NCI-H1092 treated with DMSO at 0.1 percent for 48 hours (cell line): ENCODE measurements at places on chromosomes 16 and 17.

GRCh38 chr16:55328611-55329569, 4.9 kb downstream of the IRX6 start:
- no peak for DNase-seq

DNA sequence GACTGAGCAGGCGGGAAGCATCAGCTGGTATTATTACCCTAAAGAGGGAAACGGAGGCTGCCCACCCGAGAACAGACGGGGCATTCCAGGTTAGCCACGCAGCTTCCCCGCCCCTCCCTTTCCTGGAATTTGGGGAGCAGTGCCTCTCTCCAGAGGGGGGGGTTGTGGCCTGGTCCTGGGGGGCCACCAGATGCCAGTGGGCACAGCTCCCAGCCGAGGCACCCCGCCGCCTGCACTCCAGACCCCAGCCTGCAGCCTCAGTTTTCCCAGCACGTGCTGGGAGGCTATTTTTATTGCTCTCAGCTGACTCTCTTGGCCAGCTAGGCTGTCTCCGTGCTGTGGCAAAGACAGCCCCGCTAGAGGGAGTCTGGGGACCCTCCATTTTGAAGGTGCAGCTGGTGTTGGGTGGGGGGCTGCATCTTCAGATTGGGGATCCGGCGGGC, 62.7 kb upstream of the GSE1 start:
- DNase-seq, result no peak

DNA sequence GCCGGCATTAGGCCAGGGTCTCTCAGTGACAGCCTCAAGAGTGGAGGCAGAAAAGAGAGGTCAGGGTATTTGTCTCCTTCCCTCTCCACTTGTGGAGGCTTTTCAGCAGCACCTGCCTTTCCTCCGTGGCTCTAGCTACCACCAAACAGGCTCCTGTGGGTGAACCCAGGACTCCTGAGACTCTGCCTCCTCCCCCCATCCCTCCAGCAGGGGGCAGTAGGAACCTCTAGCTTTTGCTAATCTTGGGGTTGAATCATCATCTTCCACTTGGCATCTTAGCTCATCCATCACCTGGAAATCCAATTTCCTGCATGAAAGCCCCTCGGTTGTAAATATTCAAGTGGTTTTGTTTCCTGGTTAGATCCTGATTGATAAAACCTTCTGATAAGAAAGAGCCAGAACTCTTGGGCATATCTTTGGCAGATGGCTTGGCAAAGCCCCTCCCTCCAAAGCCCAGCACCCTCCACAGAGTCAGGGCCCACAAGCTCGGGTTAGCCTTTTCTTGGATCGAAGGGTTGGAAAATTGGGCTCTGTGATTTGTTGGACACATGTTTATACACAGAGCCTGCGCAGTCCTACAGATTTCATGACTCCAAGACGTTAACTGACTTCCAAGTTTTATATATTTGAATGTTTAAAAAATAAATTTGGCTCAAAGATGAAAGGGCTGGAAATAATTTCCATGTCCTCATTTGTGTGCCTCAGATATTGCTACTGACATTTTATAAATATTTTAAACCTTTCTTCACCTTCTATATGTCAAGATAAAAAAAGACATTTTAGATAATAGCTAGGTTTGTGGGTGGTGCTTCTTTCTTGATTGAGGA, 322.1 kb downstream of the MAP2K4 start:
- no peak for DNase-seq

GRCh38 chr17:39174920-39175694, 9.1 kb upstream of the ARL5C start:
- peak; percentile 44 for DNase-seq

DNA sequence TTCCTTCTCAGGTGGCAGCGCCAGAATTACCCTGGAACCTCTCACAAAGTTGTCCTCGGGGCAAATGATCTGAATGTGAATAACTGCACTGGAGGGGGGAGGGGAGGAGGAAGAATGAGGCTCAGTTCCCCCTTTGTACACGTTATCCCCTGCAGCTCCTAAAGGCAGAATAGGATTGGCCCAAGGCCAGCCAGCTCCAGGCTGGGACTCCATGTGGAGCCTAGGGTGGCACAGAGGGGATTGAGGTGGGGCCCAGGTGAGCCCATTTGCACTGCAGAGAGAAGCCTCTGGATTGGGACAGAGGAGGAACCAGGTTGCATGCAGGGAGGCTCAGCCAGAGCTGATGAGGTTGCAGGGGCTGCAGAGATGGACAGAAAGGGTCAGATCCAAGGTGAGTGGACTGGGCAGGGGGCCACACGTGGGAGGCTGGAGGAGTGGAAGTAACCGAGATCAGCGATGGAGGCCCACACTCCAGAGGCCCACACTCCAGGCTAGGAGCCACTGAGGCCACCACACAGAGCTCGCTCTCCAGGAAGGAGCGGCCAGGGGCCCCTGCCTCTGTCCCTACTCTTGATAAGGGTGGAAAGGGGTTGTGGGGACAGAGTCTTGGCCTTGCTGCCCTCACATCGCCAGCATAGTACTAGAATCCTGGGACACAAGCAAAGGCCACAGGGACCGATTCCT, 78.6 kb downstream of the RBFOX3 start:
- DNase-seq, result no peak

GRCh38 chr16:57781741-57782606, 20.3 kb downstream of the KIFC3 start:
- no peak for DNase-seq

DNA sequence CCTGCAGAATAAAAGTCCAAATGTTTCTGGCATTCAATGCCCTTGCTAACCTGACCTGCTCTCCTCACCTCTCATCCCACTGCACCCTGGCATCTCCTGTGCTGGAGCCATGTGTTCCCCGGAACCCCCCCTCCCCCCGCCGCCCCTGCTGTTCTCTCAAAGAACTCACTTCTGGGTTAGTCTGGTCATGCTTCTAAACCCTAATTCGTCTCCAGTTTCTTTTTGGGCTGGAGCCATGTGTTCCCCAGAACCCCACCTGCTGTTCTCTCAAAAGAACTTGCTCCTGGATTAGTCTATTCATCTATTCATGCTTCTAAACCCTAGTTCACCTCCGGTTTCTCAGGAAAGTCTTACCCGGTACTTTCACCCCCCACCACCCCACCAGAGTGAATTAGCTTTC, 808 bp upstream of the ALOX15 start:
- no peak for DNase-seq

DNA sequence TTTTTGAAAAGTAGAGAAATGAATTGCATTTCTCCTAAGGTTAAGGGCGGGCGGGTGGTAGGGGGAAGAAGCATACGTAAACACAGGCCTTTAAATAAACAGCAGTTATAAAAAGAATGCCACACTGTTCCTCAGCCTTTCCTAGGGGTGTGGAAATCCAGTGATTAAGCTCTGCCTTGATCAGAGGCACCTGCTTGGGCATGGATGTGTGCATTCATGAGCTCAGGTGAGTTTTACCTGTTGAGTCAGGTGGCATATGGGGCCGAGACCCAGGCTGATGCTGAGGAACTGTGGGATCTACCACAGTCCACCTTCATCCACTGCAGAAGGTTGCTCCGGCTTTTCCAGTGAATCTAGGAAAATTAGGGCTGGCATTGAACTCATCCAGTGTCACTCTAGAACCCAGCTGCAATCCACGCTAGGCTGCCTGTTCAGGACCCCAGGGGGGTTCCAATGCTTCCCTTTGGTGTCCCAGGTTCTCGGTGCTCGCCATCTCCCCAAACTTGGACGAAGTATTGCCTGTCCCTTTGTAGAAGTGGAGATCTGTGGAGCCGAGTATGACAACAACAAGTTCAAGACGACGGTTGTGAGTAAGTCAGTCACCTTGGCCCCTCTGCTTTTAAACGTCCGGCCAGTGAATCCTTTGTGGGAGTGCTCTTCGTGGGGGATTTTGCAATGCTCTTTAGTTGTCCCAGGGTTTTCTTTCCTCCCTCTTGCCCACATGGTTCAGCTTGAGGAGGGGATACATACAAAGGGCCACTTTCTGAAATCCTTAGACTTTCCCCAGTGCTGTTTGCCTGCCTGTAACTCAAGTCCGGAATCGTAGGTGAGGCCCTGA, 72.7 kb downstream of the SDR42E1 start:
- DNase-seq, result no peak

DNA sequence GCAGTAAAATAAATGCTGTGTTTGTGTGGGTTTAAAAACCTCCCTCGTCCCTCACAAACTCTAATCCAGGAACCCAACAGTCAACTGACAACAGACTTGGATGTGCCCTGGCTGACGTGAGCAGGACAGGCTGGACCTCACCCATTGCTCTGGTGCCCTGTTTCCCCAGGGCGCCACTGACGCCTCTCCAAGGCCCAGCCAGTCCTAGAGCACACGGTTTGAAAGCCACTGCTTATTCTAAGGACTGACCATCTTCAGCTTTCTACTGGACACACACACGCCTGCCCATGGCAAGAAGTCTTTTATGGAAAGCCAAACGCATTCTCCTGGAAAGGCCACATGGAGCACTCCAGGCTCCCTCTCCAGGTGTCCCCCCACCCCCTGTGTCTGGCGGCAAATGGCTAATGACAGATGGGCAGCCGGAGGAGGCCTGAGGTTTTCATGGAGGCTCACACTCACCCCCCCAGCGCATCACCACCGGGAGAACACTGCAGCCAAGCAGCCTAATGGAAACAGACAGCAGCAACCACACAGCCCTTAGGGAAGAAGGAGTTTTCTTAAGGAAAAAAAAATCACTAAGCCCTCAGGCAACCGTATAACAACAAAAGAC, 319.2 kb downstream of the SOX9 start:
- no peak for DNase-seq

- no peak for DNase-seq
These were observed 95.9 kb downstream of the RPTOR start for GRCh38 chr17:80640366-80641084.

- DNase-seq, result no peak
These were observed 46.9 kb upstream of the SIAH1 start for GRCh38 chr16:48432136-48432535.

DNA sequence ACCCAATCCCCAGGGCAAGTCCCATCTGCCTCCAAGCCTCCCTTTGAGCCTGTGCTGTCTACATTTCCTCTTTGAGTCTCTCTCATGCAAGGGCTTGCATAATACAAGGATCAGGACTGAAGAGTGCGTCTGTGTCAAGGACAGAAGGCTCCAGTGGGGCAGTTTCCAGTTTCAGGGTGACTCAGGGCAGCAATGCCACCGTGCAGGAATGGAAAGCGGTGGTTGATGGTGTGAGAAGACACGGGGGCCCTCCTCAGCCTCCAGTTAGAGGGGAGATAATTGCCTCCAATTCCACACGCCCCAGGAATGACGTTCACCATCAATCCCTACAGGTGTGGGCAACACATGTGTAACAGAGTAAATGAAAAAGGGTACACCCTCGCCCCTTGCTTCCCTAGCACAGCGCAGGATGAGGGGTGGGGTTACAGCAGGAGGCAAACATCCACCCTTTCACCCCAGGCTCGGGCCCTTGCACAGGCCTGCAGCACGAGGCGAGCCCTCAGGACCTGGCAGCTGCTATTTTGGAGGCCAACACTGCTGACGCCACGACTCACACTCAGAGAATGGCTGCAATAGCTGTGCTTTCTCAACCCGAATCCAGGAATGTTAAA, 24.8 kb upstream of the SLC25A19 start:
- no peak for DNase-seq

DNA sequence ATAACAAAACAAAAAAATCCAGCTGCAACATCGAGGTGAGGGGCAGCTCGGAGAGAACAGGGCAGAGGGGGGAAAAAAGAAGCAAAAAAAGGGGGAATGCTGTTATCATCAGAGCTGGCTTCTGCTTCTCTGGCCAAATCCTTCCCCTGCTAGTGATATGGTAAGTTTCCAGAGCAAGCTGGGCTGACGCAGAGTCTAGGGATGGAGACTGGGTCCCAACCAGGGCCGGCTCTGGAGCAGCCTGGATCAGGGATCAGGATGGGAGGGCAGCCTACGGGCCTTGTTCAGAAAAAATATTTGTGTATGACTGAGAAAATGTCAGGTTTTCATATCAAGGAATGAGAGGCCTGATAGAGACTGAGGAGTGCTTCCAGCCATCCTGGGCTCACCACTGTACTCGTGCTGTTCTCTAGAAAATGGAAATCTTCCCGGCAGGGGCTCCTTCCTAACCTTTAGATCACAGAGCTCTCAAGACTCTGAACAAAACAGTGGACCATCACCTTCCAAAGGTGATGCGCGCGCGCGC, 726 bp upstream of the C1QTNF1 start:
- no peak for DNase-seq

GRCh38 chr17:63279498-63280230, 166.4 kb downstream of the CYB561 start:
- DNase-seq, result no peak

DNA sequence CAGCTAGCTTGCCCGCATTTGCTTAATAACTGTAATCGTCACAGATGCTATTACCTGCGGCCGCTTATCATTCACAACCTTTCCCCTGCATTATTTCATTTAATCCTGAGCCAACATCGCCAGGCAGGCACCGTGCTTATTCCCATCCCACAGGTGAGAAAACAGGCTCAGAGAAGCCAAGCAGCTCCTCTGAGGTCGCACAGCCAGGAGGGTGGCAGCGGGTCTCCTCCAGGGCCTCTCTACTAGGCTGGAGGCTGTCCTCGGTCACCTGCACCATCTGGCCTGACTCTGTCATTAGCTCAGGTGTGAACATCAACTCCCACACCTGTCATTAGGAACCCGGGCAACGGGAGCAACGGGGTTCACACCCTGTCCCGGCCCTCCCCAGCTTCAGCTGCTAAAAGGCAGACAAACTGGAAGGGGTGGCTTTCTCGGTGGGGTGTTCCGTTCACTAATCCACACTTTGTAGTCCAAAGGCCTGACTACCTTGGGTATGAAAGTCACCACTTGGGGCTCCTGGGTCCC, 3.0 kb downstream of the PPL start:
- DNase-seq, result no peak

DNA sequence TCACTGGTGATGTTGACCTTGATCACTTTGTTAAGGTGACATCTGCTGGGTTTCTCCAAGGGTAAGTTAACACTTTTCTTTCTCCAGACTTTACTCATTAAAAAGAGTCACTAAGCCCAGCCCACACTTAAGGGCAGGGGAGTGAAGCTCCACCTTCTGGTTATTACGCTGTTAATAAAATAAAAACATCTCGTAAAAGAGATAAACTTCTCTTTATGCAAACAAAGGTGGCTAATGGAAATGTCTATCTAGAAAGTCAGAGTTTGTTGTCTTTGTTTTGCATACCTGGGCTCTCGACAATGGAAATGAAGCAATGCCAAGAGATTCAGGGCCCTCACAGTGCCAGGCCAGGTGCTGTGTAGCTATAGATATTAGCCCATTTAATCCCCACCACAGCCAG, 134.4 kb downstream of the ZFHX3 start:
- DNase-seq, result no peak

DNA sequence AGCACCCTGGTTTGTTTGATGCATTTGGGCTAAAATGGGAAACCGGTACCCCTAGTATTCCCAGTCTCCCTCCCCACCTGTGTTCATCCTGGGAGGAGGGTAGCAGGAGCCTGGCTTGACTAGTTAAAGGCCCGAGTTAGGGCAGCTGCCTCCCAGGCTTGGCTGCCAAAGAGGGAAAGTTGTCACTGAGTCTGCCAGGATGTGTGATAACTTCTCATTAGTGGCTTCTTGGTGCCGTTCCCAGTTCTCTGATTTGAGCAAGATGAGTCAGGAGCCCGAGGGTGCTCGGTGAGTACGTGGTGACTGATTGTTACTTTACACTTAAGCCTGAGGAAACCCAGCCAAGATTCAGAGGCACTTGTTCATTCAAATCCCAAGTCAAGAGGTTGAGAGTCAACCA, 2.5 kb downstream of the KRT32 start:
- no peak for DNase-seq
